ENCODE measurements at places on chromosomes 6 and 20. TPM values are rescaled to one million over a fixed set of nuclear protein-coding genes. Genes with fewer than 3 reads are reported as not detected.

Gene DNAH8
- not detected for total RNA-seq

Gene SEMG1
- not detected for total RNA-seq

Gene SPDEF
- 2.2 TPM for total RNA-seq

Gene NKX2-2
- not detected for total RNA-seq

Gene FAXC
- 7.2 TPM for total RNA-seq

Gene ZSCAN12
- total RNA-seq = 2.1 TPM

Gene SASH1
- 2.4 TPM for total RNA-seq

Gene MRAP2
- total RNA-seq = 1.1 TPM

Gene PDE10A
- 27.5 TPM for total RNA-seq

Gene PPP1R16B
- 0.43 TPM for total RNA-seq

Gene TBC1D22B
- total RNA-seq = 6.9 TPM

Gene KIAA0408
- total RNA-seq = 5.6 TPM

Gene CCDC170
- 0.11 TPM for total RNA-seq

Gene CPXM1
- not detected for total RNA-seq

Gene HLA-B
- 28.2 TPM for total RNA-seq

Gene TMC2
- not detected for total RNA-seq

Gene CASP8AP2
- 8.0 TPM for total RNA-seq

Gene ELOVL2
- 3.6 TPM for total RNA-seq

Gene HCK
- total RNA-seq = 0.14 TPM

Gene DOP1A
- 2.6 TPM for total RNA-seq

Gene GPR6
- not detected for total RNA-seq

Gene GATA5
- total RNA-seq = 0.29 TPM

Gene TTI1
- total RNA-seq = 21.6 TPM

Gene BMP6
- total RNA-seq = 18.9 TPM

Gene ZNF451
- total RNA-seq = 6.7 TPM

Gene SOBP
- total RNA-seq = 1.6 TPM

Gene DTNBP1
- total RNA-seq = 11.2 TPM

Data from A549 treated with ZK216348 at 1 μM for 4 hours (cell line).